ENCODE measurements at places on chromosomes 6 and 20.

GRCh38 chr6:126143761-126144251 is 157.5 kb downstream of the TRMT11 start:
- DNase-seq: no peak

DNA sequence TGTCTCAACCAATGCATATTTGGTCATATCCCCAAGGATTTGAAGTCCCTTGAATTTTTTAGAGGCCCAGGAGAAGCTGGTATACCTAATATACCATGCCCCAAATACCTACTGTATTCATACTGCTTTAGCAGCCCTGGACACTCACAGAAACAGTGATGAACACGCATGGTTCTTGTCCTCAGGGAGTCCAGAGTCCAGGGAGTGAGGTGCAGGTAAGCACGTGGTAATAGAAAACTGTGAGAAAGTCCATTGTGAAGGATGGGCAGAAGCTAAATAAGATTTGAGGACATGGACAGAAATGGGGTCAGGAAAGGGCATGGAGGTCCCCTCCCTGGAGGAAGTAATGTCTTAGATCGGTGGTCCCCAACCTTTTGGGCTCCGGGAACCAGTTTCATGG is 85.4 kb downstream of the TSHZ2 start:
- no peak for DNase-seq

GRCh38 chr20:19021406-19022117 is 190.9 kb upstream of the SLC24A3 start:
- no peak for DNase-seq

DNA sequence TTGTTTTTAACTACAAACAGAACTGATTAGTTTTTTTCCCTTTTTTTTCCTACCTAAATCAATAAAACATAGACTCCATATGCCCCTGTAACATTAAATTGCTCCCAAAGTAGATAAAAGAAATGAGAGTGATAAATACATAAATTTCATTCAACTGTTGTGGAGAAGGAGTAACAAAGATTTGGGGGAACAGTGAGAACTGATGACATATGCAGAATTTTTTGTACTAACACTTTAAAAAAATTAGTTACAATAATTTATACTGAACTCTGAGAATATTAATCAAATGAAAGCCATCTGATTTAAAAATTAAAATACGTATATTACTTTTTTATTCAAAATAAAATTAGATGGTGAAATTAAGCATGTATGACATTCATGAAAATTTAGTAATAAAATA is 195.7 kb downstream of the COL19A1 start:
- no peak for DNase-seq

- no peak for DNase-seq
These were observed 8.2 kb downstream of the SENP6 start for GRCh38 chr6:75609639-75610590.

- no peak for DNase-seq
These were observed 14.0 kb downstream of the TPD52L1 start for GRCh38 chr6:125167579-125167978.

GRCh38 chr20:33664085-33664761 is 2.1 kb downstream of the C20orf144 start:
- no peak for DNase-seq
